ENCODE measurements at places on chromosomes 1 and 21.

DNA sequence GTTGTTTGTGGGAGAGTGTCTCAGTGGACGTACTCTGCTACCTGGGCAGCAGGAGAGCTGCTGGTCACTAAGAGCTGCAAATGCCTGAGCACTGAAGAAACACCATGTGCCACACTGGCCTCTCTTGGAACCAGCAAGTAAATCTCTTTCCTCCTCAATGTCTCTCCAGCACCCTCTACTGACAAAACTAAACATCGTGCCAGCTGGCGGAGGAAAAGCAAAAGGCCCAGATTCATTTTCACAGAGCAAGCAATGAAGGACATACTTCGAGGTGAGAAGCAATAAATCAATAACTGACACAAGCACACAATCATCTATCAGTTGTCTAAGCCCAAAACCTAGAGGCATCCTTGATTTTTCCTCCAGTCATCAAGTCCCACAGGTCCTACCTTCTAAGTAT, 78.1 kb downstream of the RERE start:
- no peak for DNase-seq

- DNase-seq, result no peak
These were observed 2208.6 kb downstream of the MRPL39 start for GRCh38 chr21:23398726-23399125.

DNA sequence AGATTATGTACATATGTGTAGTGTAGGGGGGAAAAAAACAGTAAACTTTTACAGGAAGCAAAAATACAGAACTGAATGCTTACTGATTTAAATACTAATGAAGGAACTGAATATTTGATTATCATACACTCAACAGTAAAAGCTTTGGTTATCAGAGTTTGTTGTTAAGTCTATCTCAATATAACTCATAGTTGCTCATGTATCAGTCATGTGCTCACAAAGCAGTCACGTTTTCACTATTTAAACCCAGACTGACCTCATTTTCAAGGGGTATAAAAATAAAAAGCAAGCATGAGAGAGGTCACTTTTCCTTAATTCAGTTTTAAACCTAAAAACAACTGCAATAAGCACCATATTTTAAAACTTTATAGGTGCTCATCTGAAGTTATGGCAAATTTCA, 6.9 kb upstream of the NRAS start:
- no peak for DNase-seq

GRCh38 chr1:83546874-83547273, 452.1 kb downstream of the TTLL7 start:
- no peak for DNase-seq

- no peak for DNase-seq
These were observed 324.0 kb upstream of the NEGR1 start for GRCh38 chr1:72606216-72606810.

GRCh38 chr1:47568763-47569162, 130.9 kb downstream of the FOXD2 start:
- no peak for DNase-seq

DNA sequence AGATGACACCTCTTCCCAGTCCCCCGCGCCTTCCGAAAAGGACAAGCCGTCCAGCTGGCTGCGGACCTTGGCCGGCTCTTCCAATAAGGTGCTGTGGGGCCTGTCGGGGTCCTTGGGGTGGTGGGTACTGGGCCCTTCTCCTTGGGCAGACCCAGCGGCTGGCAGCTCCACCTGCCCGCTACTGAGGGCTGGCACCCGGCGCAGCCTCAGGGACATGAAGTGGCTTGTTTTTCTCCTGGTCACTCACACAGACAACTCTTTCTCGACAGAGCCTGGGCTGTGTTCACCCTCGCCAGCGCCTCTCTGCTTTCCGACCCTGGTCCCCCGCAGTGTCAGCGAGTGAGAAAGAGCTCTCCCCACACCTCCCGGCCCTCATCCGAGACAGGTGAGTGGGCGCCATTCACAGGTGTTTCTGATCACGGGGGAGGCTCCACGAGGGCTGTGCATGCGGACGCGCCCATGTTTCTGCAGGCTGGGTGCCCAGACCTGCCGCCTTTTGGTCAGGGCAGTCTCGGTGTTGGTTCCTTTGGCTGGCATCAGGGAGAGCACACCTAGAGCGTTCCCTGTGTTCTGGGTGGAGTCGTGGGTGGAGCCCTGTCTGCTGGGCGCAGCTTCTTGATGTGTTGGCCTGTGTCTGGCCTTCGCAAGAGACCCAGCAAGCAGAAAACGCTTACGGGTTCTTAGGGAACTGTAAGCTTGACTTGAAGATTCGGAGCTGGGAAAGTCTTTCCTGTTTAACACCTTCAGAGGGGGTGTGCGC, 75.1 kb downstream of the SKI start:
- no peak for DNase-seq

DNA sequence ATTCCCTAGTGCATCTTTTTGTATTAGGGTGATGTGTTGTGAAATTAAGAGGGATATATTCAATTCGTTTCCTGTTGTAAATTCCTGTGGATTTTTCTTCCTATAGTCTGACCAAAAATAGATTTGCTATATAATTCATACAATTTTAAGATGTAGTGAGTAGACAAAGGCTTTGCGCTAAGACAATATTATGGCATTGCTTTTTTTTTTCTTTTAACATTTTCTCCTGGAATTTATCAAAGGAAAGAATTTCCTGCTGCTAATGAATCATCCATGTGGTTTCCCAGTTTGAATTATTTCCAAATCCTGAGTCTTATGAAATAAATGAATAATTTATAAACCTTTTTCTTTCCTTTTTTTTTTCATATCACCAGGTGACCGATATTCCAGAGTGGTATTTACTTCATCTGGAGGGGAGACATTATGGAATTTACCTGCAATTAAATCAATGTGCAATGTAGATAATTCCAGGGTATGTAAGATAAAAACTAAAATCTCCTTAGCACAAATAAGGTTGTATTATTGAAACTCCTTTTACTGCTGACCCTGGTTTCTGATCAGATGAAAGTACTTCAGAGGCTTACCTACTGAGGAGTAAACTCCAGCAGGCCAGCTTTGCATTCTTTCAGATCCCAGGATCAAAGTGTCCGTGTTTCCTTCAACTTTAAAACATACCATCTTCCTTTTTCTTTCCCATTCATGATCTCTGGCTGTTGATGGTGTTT, 148.4 kb downstream of the TLR5 start:
- peak; percentile 27 for DNase-seq

- DNase-seq, result no peak
These were observed 60.3 kb downstream of the RHOU start for GRCh38 chr1:228795596-228795995.

- no peak for DNase-seq
These were observed 431 bp downstream of the RAB42 start for GRCh38 chr1:28592321-28593071.

- DNase-seq, result no peak
These were observed 196.4 kb upstream of the GREM2 start for GRCh38 chr1:240808381-240808780.

DNA sequence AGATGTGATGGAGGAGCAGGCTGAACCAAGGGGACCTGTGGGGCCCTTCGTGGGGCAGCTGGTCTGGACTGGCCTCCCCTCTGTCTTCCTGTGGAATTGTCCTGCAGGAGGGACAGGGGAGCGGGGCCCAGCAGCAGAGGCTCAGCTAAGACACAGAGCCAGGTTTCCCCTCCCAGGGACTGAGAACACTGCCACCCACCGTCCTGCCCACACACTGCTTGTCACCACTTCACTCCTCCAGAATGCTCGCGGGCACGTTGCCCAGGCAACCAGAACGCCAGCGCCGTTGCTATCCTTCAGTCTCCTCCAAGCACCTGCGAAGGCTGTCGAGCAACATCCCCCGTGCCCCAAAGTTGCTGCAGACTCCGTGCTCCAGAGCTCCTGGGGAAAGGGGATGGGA, 46.4 kb downstream of the AJAP1 start:
- DNase-seq, result no peak

- peak; percentile 82 for DNase-seq
These were observed 43.1 kb downstream of the OR10J5 start for GRCh38 chr1:159492575-159493323.

DNA sequence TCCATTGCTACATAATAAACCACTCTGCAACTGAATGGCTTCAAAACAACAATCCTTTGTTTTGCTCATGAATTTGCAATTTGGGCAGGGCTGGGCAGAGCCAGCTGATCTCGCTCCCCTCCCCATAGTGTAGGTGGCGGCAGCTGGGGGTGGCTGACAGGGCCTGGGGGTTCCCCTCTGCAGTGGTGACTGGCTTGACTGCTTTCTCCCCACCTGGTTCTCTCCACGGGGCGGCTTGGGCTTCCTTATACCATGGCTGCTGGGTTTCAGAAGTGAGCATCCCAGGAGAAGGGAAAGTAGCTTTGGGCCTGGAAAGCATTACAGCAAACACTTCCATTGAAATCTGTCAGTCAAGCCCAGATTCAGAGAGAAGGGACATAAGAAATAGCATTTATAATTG, 129.7 kb upstream of the ZBTB40 start:
- no peak for DNase-seq

DNA sequence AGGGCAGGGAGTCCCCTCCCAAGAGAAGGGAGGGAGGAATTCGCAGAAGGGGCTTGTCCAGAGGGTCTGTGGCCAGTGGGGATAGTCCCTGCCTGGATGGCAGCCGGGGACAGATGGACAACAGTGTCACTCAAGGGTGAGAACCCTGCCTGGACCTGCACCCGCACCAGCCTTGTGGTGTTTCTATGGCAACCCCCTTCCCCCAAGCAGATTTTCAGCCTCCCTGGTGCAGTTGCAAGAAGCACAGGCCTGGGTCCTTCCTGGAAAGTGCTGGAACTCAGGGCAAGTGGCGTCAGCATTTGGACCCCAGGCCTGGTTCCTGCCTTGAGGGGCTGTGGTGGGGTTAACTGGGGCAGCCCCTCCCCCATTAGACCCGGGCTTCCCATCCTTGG, 83.8 kb upstream of the ACTL8 start:
- DNase-seq, result no peak

- no peak for DNase-seq
These were observed 113.2 kb downstream of the LRRC53 start for GRCh38 chr1:74399249-74399648.

DNA sequence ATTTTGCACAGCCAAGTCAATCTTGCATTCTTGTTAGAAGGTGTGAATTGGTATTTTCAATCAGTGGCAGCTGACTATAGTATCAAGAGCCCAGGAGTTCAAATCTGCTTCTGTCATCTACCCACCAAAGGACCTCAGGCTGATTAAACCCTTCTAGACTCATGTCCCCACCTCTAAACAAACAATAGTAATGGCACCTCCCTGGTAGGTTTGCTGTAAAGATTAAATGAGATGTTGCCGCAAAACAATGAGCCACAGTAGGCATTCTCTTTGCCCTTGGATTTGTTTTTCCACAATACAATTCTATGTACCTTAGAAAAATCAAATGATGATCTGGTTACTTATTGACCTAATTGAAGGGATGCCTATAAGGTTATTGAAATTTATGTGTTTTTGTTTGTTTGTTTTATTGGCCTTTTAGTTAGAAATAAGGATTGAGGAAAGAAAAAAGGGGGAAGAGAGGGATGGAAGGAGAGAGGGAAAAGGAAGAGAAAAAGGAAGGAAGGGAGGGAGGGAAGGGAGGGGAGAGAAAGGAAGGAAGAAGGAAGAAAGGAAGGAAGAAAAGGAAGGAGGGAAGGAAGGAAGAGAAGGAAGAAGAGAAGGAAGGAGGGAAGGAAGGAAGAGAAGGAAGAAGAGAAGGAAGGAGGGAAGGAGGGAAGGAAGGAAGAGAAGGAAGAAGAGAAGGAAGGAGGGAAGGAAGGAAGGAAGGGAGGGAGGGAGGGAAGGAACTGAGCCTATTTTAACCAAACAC, 110.7 kb downstream of the ETS2 start:
- no peak for DNase-seq

GRCh38 chr1:242057745-242058115, 58.8 kb upstream of the MAP1LC3C start:
- no peak for DNase-seq

- no peak for DNase-seq
These were observed 423.8 kb upstream of the CXADR start for GRCh38 chr21:17089091-17089491.

- DNase-seq, result no peak
These were observed 231.3 kb downstream of the SETD4 start for GRCh38 chr21:35829067-35829466.

DNA sequence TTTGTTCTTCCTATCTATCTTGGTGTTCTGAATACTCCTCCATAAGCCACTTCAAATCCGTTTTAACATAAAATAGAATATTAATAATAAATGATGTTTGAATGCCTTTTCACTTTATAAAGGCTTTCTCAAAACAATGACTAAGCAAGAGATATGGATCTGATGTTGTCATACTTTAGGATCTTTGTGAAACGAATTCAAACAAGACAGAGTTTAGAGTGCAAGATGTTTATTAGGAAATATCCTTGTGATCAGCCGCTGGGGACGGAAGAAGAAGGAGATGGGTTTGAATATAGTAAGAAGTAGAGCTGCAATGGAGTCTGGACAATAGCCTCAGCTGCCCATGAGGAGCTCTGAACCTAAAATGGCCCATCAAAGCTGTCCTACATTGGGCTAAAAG, 351.8 kb downstream of the NEGR1 start:
- DNase-seq, result no peak

DNA sequence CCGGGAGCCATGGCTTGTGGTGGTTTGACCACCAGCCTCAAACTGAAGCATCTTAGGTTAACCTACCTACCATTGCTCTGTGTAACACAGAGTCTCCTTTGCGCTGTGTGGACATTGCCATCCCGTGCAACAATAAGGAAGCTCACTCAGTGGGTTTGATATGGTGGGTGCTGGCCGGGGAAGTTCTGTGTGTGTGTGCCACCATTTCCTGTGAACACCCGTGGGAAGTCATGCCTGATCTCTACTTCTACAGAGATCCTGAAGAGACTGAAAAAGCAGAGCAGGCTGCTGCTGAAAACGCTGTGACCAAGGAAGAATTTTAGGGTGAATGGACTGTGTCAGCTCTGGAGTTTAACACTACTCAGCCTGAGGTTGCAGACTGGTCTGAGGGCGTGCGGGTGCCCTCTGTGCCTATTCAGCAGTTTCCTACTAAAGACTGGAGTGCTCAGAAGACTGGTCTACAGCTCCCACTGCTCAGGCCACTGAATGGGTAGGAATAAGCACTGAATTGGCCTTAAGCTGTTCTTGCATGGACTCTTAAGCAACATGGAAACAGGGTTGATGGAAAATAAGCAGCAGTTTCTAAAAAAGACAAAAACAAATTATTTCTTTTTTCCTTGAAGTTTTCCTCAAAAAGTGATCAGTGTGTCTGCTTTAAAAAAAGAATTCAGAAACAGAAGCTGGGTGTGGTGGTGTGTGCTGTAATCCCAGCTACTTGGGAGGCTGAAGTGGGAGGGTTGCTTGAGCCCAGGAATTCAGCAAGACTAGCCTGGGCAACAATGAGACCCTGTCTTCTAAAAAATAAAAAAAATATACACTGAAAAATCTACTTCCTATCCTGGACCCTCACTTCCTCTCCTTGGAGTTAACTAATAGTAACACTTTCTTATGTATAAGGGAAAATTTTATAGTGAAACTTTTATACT, 14.6 kb downstream of the CEP350 start:
- no peak for DNase-seq

GRCh38 chr1:22854688-22855565, 117.7 kb downstream of the LACTBL1 start:
- no peak for DNase-seq

GRCh38 chr21:34200288-34200905, 127.0 kb downstream of the MRPS6 start:
- no peak for DNase-seq

GRCh38 chr1:53182111-53182593, 14.5 kb upstream of the CPT2 start:
- DNase-seq, result peak; percentile 64

Data from HS-27A (cell line).